HEK293T (cell line): ENCODE measurements at places on chromosomes 1 and 21.
A peak's percentile ranks its signal among the peaks of the same experiment; 100 is the strongest.

DNA sequence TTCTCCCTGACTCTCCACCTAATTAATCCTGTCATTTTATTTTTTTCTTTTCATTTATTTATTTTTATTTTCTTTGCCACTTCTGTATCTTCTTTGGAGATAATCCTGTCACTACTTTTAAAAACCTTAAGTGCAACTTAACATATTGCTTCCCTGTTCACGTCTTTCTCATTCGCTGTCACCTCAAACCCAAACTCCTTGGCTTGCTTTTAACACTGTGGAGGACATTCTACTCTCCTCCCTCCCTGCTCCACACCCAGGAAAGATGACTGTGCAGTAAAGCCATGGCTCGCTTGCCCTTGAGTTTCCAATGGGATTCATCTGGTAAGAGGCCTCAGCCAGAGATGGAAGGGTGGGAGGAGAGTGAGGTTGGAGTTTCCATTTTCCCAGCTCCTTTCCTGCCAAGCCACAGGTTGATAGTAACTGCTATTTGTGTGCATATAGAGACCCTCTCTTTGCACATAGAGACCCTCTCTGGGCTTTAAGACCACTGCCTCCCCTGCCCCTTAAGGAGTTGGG lies 6.4 kb upstream of the BRWD1 start:
- no peak for DNase-seq

GRCh38 chr1:221074332-221074731 lies 195.1 kb downstream of the HLX start:
- DNase-seq, result no peak

DNA sequence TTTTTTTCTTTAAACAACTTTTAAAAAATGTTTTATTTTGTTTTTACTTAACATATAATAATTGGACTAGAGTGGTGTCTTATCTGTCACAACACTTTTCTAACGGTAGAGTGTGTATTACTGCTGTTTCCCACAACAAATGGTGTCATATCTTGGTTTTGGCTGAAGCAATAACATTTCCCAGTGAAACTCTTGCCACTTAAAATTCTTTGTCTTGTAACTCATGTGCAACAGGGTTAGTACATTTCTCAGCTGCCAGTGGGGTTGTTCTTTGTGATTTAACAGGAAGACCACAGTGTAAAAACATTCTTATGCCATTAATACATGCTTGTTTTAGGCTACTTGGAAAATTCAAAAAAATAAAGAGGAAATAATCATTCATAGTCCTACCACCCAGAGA lies 43.5 kb downstream of the ALPL start:
- no peak for DNase-seq

- DNase-seq, result peak; percentile 19
Measured at GRCh38 chr1:105204836-105205371, 1455.2 kb downstream of the AMY1C start.

DNA sequence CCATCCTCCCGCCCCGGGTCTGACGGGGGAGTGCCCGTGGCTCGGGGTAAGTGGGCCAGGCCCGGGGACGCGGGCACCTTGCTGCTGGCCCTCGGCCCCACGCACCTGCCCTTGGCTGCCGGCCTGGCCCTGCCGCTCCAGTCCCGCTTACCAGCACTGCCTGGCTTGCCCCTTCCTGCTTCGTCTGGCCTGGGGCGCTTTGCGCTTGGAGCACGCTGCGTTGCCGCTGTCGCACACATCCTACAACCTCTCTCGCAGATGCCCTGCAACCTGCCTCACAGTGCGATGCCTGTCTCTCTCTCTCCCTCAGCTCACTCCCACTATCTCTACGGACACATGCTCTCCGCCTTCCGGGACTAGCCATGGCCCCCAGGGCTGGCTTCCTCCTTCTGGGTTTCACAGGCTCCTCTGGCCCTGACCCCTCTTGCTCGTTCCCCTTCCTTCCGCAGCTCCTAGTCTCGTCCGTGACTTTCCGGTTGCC lies 9.7 kb downstream of the MYOG start:
- DNase-seq, result no peak

DNA sequence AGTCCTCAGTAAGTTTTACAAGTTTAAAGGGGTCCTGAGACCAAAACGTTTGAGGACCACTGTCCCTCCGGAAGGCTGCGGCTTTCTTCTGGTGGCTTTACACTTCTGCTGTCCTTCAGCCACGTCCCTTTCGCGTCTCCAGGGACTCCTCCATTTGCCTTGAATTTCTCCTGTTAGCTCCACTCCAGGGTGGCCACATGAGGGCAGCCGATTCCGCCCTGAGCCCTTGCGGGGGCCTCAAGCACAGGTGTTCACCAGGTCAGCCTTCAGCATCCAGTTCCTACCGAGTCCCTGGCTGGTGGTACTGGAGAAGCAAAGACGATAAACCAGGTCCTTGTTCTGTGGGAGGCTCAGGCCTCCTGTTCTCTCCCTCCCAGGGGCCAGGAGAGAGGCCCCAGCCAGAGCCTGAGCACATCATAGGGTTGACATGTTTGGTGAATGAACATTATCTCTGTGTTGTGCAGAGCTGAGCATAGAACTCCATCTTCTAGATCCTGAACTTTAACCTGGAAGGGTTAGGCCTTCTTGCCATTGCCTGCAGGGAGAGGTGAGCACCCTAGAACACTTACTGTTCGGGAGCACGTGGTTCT lies 27.4 kb upstream of the COQ8A start:
- peak; percentile 78 for DNase-seq

GRCh38 chr1:7526196-7526866 lies 244.8 kb upstream of the VAMP3 start:
- no peak for DNase-seq

DNA sequence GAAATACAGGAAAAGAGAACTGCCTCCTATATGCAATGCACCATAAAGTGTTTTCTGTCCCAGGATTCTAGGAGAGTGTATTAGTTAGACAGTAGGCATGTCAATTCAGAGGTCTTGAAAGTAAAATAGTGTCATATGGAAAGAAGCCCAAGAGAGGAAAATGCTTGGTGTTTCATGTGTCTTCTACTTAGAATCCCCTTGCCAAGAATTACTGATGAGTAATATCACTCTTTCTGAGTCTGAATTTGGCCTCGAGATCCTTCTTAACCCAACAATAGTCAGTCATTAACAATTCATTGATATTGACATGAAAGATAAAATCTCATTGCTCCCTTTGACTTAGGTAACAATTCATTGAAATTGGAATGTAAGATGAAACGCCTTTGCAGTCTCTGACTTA lies 972.2 kb downstream of the TTLL7 start:
- no peak for DNase-seq

- DNase-seq, result no peak
Measured at GRCh38 chr1:246959944-246960693, 28.4 kb upstream of the AHCTF1 start.

DNA sequence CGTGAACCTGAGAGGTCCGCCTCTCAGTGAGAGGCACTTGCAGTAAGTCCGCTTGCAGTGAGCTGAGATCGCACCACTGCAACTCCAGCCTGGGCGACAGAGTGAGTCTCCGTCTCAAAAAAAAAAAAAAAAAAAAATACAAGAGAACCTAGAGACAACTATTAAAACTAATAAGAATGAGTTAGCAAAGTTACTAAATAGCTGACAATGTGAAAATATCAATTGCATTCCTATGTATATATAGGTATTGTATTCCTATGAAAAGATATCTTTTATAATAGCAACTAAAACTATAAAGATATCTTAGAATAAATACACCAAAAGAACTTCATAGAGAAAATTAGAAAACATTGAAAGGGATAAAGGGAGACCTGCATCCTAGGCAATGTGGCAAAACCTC lies 20.3 kb downstream of the FLVCR1 start:
- no peak for DNase-seq

GRCh38 chr1:152495066-152495675 lies 15.4 kb upstream of the LCE5A start:
- DNase-seq, result peak; percentile 65

DNA sequence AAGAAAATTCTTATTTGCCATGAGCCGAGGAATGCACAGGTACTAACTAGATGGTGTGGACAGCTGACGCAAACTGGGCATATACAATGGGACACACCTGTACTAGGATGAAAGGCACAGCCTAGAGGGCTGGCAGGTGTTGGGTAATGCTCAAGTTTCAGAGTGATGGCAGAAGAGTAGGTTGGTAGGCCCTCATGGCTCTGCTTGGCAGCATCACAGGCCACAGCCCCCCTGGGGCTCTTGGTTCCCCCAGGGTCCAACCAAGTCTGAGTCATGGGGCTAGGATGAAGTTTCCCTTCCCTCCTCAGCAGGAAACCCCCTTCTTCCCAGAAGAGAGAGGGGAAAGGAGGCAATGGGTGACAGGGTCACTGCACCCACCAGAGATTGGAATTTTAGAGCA lies 35.2 kb downstream of the SPEN start:
- DNase-seq, result no peak

DNA sequence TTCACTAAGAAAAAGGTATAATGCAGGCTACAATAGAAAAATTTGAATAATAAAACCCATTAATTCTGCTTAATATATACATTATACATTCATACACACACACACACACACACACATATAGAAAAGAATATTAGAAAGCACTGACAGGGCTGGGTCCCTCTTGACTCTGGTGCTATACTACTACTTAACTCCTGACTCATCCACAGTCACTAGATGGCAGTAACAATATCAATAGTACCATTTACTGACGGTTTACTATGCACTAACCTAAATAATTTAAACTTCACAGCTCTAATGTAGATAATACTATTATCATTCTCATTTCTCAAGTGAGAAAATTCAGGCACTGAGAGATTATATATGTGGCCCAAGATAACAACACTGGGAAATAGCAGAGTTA lies 87.5 kb downstream of the COP1 start:
- DNase-seq, result peak; percentile 15

GRCh38 chr21:29786496-29787360 lies 153.1 kb downstream of the GRIK1 start:
- DNase-seq, result no peak

DNA sequence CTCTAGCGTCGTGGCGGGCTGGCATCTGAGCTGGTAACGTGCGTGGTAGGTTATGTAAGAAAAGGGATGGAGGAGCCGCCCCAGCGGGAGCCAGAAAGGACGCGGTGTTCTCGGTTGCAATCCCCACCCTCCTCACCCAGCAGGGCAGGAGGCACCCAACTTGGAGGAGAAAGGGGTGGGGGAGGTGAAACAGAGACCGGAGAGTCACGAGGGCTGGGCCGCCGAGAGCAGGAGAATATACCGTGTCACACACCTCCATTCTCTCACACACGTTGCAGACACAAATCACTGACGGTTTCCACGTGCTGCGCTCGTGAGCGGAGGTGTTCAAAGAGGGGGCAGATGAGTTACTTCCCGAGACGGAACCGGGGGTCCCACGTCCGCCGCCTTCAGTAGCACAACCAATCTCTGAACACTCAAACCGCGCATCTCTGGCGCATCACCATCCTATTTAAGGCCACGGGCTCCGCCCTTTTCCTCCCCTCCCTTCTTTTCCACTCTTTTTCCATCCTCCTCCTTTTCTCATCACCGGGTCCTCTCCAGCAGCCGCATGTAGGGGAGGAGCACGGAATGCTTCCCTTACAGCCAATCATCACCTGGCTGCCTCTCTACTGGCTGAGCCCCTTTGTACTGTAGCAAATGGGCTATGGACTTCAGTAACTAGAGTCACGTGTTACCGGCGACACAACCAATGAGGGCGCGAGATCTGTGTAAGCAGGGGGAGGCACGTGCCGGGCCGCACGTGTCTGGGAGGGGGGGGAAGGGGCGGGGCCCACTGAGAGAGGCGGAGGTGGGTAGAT lies at the start of gene CIART:
Gene CIART (plus strand): TSS at position 797 of the 800 bp plus-strand sequence. CDS start 714 bp downstream, outside the sequence.
- DNase-seq, result peak; percentile 88

DNA sequence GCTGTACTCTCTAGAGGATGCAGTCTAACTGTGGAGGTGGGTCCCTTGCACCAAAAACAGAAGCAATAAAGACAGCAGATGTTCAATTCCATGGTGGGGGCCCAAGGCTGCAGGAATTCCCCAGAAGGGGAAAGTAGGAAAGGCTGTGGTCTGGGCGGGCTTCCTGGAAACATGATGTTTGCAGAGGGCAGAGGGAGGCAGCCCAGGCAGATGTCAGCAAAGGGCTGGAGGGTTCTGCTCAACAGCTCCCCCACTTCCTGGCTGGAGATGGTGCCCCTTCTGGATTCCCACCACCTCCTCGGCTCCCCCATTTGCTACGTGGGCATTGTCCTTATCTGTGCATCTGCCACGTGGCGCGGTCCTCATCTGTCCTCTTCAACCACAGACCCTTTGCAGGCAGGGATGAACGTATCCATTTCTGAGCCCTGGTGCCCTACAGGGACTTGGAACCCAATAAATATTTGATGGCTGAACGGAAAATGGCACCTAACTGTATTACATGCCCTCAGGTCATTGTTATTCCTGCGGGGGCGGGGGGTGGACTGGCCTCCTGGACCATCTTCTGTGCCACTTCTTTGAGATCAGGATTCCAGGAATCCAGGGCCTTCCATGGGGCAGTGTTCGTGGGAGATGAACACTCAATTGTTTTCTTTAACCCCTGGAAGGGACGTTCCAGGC lies 8.4 kb upstream of the GUCA2B start:
- no peak for DNase-seq

DNA sequence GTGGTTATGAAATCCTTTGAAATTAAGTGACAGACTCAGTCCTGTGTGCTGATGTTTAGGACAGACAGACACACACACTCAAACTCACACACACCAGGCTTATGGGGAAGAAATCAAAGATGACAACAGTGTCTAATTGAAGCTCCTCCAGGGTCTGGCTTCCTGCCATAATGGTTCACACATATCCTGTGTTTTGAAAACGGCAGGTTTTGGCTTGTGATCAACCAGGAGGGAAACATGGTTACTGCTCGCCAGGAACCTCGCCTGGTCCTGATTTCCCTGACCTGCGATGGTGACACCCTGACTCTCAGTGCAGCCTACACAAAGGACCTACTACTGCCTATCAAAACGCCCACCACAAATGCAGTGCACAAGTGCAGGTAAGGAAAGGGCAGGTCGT lies 4.6 kb downstream of the MTARC1 start:
- no peak for DNase-seq

GRCh38 chr1:26726784-26727183 lies 31.0 kb downstream of the ARID1A start:
- DNase-seq, result no peak

DNA sequence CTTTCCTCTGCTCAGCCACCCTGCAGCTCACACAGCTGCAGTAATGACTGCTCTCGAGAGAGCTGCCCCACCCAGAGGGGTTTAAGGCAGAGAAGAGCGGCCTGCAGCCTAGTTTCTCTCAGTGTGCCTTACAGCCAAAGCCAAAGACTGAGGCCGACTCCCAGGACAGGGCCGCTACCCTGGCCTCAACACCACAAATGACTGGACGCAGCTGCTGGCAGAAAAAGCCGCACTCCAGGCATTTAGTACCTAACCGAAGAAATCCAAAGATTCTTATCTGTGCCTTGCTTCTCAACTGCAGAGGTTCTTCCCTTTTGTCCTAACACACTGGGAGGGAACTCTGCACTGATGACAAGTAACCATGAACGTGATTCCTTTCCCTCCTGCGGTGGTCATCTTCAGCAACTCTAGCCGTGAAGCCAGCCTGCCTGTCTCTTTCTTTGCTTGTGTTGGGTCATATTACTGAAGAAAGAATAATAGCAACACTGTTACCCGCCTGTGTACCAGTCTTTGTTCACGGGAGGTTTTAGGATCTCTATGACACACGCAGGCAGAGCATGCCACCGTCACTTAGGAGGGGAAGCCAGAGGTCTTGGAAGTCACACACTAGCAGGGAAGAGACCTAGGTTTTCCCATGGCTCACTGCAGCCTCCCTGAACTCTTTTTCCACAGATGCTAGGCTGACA lies 202.7 kb downstream of the RHOU start:
- DNase-seq, result no peak
